Aorta (tissue), 5 donors: ENCODE measurements at places on chromosomes 2 and 18. TPM values are rescaled to one million over a fixed set of nuclear protein-coding genes. Genes with fewer than 3 reads are reported as not detected.

EFR3B gene
- 1.3 TPM for total RNA-seq

MATN3 gene
- total RNA-seq: 1.6 TPM

CAVIN2 gene
- 37.8 TPM for total RNA-seq

FOXI3 gene
- not detected for total RNA-seq

CDH19 gene
- 9.6 TPM for total RNA-seq

PTPN4 gene
- total RNA-seq: 39.0 TPM

WNT10A gene
- total RNA-seq: not detected

OTOF gene
- 0.24 TPM for total RNA-seq

C2orf66 gene
- 0.30 TPM for total RNA-seq

DUSP2 gene
- 5.7 TPM for total RNA-seq

- H3K27me3 ChIP-seq: no peaks in the 10 kb centered on the region
- H3K4me3 ChIP-seq: no peak overlapping the region
- no peak overlapping the region for H3K27ac ChIP-seq
- no peak for DNase-seq
- H3K36me3 ChIP-seq: no peaks in the 10 kb centered on the region
- no peaks in the 10 kb centered on the region for H3K4me1 ChIP-seq
Observed at GRCh38 chr2:223566396-223566795, 35.8 kb downstream of the SCG2 start.

GRCh38 chr2:196809260-196809659 is at the start of gene C2orf66:
C2orf66 (minus strand) TSS chr2:196809355; CDS start chr2:196809336, 19 bp downstream.
- H3K4me3 ChIP-seq: no peak within 1 kb of the TSS
- no peaks in the 10 kb centered on the region for H3K36me3 ChIP-seq
- no peaks in the 10 kb centered on the region for H3K4me1 ChIP-seq
- H3K27me3 ChIP-seq: no peaks in the 10 kb centered on the region

DNA sequence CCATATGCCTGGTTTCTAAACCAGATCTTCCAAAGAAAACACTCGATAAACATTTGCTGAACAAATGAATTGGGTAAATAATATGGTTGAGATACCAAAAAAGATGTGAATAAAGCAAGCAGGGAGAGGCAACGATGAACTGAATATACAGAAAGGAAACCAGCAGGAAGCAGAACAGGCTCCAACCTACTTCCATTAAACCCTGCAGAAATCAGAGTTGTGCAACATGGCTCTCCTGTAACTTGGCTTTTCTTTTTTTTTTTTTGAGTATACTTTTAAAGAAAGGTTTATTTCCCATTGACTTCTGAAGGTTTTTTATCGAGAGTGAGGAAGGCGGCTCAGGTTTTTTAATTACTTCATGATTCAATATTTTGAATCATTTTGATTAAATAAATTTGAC is 23.5 kb downstream of the ITSN2 start:
- no peaks in the 10 kb centered on the region for H3K36me3 ChIP-seq
- no peak for DNase-seq
- H3K27ac ChIP-seq: no peak overlapping the region
- H3K27me3 ChIP-seq: no peaks in the 10 kb centered on the region
- H3K4me3 ChIP-seq: no peak overlapping the region

DNA sequence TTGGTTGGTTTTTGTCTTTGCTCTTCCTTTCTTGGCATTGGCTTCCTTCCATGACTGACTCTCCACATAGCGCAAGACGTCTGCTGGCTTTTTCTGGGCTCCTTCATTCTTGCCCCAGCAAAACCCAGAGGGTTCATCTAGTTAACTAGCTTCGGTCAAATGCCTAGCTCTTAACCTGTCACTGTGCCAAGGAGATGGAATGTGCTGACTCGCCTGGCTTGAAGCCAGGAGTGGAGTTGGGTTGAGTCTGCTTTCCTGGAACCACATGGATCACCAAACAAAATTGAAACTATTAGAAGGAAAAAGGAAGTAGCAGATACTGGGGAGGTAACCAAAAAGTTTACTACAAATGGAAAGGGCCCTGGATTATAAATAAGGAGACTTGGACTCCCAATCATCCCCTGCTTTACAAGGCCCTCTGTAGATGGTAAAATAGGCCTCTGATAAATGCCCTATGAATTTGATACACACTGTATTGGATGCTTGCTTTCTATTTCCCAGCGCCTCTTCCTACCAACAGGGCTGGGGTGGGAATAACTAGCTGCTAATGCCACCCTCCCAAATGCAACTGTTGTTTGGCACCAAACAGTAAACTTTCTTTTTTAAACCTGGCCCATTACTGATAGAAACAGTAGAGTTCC is 11.3 kb downstream of the MALT1 start:
- no peak overlapping the region for H3K27ac ChIP-seq
- H3K4me3 ChIP-seq: no peak overlapping the region
- peak; percentile 65 for DNase-seq
- H3K36me3 ChIP-seq: no peaks in the 10 kb centered on the region
- no peaks in the 10 kb centered on the region for H3K27me3 ChIP-seq
- H3K4me1 ChIP-seq: no peaks in the 10 kb centered on the region

GRCh38 chr2:50746526-50746925 is 285.4 kb downstream of the NRXN1 start:
- H3K4me3 ChIP-seq: no peak overlapping the region
- no peaks in the 10 kb centered on the region for H3K36me3 ChIP-seq
- no peak overlapping the region for H3K27ac ChIP-seq
- DNase-seq: no peak

GRCh38 chr2:126855606-126856005 is 43.1 kb upstream of the TEX51 start:
- H3K4me1 ChIP-seq: no peaks in the 10 kb centered on the region
- H3K36me3 ChIP-seq: no peaks in the 10 kb centered on the region
- no peak overlapping the region for H3K27ac ChIP-seq
- H3K4me3 ChIP-seq: no peak overlapping the region
- no peak for DNase-seq

- no peak for DNase-seq
- H3K27me3 ChIP-seq: no peaks in the 10 kb centered on the region
- H3K36me3 ChIP-seq: no peaks in the 10 kb centered on the region
- no peak overlapping the region for H3K27ac ChIP-seq
Observed at GRCh38 chr18:23332356-23332755, 120.7 kb upstream of the RIOK3 start.

DNA sequence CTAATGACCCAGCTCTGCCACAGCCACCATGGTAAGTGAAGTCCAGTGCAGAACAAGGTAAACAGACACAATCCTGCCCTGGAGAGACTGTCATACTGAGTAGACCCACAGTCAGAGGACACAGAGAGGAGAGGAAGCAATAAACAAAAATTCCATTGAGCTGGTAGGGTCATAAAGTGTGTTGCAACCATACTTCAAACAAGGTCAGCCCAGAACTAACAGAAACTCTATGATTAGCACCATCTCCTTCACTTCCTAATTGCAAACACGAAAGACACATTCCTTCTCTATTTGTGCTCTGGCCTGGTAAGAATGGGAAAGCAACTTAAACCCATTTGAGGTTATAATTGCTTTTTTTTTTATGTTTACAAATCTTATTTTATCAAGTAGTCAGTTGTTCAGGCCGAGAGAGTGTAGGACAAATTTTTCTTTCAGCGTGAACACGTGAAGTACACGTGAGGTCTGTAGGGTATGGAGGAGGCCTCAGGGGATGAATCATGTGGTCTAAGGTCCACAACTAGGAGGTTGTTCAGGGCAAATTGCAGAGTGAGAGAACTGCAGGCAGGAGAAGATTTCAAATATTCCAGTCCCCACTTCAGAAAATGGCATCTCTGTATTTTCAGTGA is 71.4 kb upstream of the GLS start:
- DNase-seq: no peak
- H3K4me1 ChIP-seq: no peaks in the 10 kb centered on the region
- H3K4me3 ChIP-seq: no peak overlapping the region
- H3K27ac ChIP-seq: no peak overlapping the region
- H3K36me3 ChIP-seq: no peaks in the 10 kb centered on the region

- no peaks in the 10 kb centered on the region for H3K36me3 ChIP-seq
- no peak for DNase-seq
- H3K27ac ChIP-seq: no peak overlapping the region
- no peaks in the 10 kb centered on the region for H3K27me3 ChIP-seq
- H3K4me3 ChIP-seq: no peak overlapping the region
Observed at GRCh38 chr18:51168960-51169662, 28.4 kb downstream of the MEX3C start.

DNA sequence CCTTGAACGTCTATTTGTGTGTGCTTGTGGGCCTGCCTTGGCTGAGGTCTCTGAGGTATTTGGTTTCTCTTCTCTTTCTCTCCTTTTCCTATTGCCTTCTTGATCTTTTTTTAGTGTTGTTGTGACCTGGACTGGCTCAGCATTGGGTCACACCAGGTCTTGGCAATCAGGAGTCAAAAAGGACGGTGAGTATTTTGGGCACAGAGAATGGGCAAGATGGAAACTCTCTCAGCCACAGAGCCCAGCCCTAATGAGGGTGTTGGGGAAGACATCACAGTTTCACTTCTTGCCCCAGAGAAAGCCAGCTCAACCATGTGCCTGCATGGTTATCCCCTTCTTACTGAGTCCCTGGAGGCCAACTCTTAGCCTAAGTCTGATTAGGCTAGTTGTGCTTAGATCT is 13.7 kb upstream of the INO80C start:
- H3K27ac ChIP-seq: no peak overlapping the region
- H3K27me3 ChIP-seq: no peaks in the 10 kb centered on the region
- no peaks in the 10 kb centered on the region for H3K36me3 ChIP-seq
- H3K4me3 ChIP-seq: no peak overlapping the region
- DNase-seq: no peak
- H3K4me1 ChIP-seq: no peaks in the 10 kb centered on the region

DNA sequence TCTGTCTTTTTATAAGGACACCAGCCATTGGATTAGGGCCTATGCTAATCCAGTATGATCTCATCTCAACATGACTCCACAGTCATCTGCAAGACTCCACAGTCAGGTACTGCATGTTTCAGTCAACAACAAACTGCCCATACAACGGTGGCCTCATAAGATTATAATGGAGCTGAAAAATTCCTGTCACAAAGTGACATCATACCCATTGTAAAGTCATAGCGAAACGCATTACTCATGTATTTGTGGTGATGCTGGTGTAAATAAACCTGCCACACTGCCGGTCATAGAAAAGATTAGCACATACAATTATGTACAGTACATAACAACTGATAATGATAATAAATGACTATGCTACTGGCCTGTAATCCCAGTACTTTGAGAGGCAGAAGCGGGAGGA is 102.2 kb downstream of the TEX51 start:
- H3K4me3 ChIP-seq: no peak overlapping the region
- no peaks in the 10 kb centered on the region for H3K27me3 ChIP-seq
- H3K4me1 ChIP-seq: no peaks in the 10 kb centered on the region
- DNase-seq: no peak
- H3K27ac ChIP-seq: no peak overlapping the region

DNA sequence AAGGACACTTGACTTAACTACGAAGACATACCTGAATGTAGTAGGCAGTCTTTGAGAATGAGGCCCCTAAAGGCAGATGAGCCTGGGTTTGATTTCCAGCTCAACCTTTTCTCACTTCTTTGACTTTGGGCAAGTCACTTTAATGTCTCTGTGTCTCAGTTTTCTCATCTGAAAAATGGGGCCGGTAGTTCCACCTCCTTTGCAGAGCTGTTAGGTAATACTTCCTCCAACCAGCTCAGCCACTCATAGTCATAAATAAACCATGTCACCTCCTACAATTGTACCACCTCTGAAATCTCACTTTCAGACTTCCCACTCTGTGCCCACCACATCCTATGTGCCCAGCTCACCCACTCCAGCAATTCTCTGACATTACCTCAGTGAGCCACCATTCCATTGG is 10.4 kb downstream of the ARHGAP25 start:
- H3K36me3 ChIP-seq: no peaks in the 10 kb centered on the region
- H3K4me1 ChIP-seq: no peaks in the 10 kb centered on the region
- DNase-seq: no peak
- H3K27me3 ChIP-seq: no peaks in the 10 kb centered on the region

DNA sequence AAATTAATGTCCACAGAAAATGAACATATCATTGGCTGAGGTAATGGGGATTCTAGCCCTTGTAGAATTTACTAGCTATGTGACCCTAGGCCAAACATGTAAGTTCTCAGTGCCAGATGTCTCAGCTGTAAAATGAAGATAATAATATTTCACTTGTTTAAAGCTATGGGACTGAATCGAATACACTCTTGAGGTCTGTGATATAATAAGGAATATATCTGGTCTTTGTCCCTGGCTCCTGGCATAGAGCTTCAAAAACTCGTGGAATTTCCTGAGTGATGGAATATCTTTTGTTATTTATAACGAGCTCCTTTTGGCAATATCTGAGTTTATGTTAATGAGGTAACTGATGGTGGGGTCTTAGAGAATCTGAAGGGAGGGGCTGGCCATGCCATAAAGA is 201.4 kb upstream of the CYP26B1 start:
- no peaks in the 10 kb centered on the region for H3K36me3 ChIP-seq
- no peak overlapping the region for H3K27ac ChIP-seq
- DNase-seq: no peak
- no peak overlapping the region for H3K4me3 ChIP-seq

DNA sequence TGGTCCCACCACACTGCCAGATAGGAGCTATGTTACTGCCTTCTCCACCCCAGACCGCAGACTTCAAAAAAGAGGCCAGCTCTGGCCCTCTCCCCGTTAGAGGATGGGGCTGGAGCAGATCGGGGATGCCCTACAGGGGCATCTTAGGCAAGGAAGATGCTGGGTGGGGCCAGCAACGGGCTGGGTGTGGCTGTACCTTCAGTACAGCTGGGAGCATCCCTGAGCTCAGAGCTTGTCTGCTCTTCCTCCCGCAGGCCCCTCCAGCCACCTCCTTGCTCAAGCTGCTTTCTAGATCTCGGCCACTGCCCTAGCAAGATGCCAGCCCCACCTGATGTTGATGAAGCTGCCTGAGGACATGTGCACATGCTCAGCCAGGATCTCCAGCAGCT is 9.8 kb downstream of the PTPRN start:
- H3K4me1 ChIP-seq: no peaks in the 10 kb centered on the region
- H3K27ac ChIP-seq: no peak overlapping the region
- no peaks in the 10 kb centered on the region for H3K27me3 ChIP-seq
- no peaks in the 10 kb centered on the region for H3K36me3 ChIP-seq

DNA sequence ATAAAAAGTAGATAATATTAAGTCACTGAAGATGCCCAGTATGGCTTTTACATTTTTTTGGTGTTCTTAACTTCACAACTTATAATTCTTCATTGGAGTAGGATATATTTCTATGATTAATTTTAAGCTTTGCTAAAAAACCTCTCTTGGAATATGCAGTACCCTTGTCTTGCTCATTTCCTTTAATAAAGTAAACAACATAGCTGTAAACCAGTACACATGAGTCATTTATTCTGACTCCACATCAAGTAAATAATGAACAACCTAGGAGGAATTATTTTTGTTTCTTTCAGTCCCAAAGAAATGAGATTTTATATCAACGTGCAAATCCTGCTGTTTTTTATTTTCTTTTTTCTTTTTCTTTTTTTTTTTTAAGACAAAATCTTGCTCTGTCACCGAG is 869.1 kb downstream of the CNTNAP5 start:
- no peak overlapping the region for H3K27ac ChIP-seq
- H3K27me3 ChIP-seq: no peaks in the 10 kb centered on the region
- no peaks in the 10 kb centered on the region for H3K4me1 ChIP-seq

DNA sequence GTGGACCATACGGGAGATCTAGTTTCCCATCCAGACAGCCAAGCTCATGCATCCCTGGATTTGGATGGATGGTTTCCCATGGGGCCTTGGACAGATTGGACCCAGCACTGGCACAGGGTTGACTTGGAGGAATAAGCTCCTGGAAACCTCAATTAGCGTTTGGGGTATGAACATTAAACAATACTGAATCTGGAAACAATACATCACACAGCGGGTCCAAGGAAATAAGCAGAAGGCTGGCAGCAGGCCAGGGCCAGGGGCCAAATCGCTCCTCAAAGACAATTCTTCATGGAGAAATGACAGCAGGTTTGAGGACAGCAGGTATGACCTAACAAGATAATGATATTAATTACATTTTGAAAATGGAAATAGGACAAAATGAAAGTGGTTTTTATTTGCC is 540.6 kb downstream of the RIT2 start:
- DNase-seq: no peak
- H3K27me3 ChIP-seq: no peaks in the 10 kb centered on the region
- no peak overlapping the region for H3K27ac ChIP-seq
- no peaks in the 10 kb centered on the region for H3K4me1 ChIP-seq
